Fibroblast of skin of abdomen (primary cell): ENCODE measurements at places on chromosomes 7 and 10.

GRCh38 chr7:68729371-68729770, 868.9 kb upstream of the AUTS2 start:
- no peak for DNase-seq

- DNase-seq: no peak
Measured at GRCh38 chr10:130339091-130339490, 202.9 kb downstream of the GLRX3 start.

DNA sequence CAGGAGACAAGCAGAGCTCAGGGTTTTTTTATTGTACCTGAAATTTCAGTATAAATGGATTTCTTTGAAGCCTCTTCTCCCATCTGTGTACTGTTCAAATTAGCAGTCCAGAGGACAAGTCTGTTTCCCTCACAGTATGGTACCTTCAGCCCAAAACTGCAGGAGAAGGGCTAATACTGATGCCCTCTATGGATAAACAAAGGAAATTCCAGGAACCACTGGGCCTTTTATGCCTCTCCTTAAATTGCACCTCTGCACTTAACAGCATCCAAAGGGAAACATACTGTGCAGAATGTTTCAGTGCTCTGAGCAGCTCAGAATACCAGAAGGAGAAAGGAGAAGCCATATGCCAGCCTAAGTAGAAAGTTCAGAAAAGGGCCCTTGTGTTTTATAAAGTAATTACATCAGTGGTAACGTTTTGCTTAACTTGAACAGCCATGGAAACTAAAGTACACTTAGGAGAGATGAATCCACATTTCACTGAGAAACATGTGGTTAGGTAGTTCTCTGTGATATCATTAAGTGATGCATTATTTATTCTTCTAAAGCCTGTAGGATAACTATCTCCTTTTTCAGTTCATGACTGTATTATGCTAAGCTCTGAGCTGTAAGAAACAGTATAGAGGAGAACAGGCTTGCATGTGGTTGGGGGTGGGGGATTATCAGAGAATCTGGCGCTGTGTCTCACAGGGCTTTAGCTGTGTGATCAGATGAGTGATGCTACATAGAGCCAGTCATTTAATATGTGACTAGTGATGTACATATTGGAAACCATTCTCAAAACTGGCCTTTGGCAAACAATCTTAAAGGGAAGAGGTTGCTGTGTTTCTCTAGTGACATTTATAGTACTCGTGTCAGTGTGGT, 111.3 kb downstream of the POU6F2 start:
- DNase-seq: no peak

- DNase-seq: no peak
Measured at GRCh38 chr7:123811056-123811455, 33.9 kb upstream of the HYAL4 start.

- DNase-seq: peak; percentile 89
Measured at GRCh38 chr7:55110993-55111361, 92.2 kb downstream of the EGFR start.

- no peak for DNase-seq
Measured at GRCh38 chr7:1672851-1673486, 2.9 kb downstream of the ELFN1 start.

- no peak for DNase-seq
Measured at GRCh38 chr7:50342616-50343114, 38.1 kb downstream of the IKZF1 start.

DNA sequence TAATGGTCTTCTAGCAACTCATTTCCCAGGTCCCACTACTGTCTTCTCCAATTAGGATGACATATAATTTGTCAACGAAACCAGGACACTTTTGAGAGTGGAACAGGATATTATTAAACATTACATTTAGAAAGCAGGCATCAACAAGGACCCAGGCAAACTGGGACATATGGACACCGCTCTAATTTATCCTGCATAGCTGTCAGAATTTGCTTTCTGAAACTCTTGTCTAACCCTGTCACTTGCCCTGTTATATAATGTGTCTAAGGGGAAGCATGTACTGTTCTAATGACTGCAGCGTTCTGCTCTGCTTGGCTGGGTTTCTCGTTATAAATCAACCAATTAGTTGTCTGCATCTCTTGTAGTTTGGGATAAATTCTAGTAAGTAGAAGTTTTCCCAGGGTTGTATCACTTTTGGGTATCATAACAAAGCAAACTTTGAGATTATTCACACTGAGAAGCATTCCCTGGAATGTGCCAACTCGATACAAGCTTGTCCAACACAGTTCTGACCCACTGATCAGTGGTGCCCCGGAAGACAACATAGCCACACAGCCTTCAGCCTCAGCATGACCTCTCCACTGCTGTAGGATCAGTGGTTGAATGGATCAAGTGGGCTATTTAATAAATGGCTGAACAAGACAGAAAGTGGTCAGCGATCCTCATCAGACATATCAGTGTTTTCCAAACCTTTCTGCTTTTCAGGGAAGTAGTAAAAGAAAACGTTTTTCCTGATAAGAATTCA, 228.1 kb downstream of the KIF20B start:
- no peak for DNase-seq

GRCh38 chr7:66304536-66304935, 99.4 kb downstream of the TPST1 start:
- peak; percentile 24 for DNase-seq

DNA sequence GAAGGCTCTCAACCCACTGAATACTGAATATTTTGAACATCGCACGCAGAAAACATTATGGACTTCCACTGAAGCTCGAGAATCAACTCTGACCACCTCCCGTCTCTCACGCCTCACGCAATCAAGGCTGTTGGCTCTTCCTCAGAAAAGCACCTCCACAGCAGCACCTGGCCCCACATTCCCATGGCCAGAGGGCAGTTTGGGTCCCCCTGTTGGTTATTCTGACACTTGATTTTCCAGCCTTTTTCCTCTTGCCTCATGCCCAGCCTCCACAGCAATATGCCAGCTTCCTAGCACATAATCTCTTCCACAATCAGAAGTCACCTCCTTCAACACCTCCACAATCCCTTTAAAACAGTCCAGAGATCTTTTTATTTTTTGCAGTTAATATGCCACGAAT, 55.9 kb downstream of the SVOPL start:
- no peak for DNase-seq

DNA sequence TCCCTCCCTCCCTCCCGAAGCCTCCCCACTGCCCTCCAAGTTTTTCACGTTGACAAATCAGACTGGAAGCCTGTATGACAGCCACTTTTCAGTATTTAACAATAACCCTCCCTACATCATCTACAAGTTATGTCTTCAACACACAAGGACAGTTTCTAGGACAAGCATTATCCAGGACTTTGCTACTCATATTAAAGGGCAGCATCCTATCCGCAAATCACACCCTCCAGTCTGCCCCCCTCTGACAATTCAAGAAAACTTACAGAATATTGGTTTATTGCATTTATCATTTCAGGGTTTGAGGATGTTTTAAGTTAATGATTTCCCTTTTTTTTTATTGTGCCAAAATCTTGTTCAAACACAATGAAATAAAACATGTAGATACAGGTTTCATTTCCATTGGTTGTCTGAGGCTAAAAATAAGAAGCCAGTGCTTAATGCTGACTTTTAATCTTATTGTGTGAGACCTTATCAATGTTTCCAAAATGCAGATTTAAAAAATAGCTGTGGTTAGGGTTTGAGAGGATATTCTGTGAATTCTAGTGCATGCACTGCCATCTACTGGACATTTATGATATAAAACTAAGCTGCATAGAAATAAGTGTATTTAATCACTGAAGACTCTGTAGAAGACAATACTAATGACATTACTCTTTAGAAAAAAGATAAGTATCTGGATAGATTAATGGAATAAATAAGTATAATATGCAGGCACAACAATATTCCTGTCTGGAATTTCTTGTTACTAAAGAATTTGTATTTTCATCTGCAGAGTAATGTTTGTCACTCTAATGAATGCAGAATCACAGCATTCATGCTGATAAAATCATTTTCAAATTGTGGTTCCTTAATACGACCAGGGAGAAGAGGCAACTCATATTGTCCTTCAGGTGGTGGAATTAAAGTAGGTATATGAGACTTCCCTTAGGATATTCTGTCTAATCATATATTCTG, 64.1 kb downstream of the CAV1 start:
- DNase-seq: peak; percentile 70

DNA sequence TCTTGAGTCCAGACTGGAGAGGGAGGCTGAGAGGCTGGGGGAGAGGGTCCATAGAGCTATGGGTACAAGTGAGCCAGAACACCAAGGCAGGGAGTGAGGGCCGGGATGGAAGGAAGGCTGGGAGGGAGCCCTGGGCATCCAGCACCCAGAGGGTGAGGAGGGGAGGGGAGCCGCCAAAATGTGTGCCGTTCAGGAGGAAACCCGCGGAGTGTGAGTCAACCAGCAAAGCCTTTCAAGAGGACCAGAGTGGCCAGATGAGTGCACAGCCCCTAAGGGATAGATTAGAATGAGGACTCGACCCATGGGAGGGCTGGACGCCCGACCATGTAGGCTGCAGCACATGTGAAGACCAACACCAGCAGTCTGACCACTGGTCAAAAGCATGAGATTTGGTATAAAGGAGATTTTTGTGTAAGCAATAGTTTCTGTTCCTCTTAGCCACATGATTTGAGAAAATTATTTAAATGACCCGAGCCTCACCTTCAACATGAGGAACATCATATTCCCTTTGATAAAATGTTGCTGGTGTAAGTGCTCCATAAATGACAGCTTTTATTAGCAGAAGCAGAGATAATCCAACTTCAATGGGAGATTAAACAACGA, 179.7 kb upstream of the GRB10 start:
- no peak for DNase-seq

- no peak for DNase-seq
Measured at GRCh38 chr10:22420787-22421517, 75.7 kb downstream of the SPAG6 start.

DNA sequence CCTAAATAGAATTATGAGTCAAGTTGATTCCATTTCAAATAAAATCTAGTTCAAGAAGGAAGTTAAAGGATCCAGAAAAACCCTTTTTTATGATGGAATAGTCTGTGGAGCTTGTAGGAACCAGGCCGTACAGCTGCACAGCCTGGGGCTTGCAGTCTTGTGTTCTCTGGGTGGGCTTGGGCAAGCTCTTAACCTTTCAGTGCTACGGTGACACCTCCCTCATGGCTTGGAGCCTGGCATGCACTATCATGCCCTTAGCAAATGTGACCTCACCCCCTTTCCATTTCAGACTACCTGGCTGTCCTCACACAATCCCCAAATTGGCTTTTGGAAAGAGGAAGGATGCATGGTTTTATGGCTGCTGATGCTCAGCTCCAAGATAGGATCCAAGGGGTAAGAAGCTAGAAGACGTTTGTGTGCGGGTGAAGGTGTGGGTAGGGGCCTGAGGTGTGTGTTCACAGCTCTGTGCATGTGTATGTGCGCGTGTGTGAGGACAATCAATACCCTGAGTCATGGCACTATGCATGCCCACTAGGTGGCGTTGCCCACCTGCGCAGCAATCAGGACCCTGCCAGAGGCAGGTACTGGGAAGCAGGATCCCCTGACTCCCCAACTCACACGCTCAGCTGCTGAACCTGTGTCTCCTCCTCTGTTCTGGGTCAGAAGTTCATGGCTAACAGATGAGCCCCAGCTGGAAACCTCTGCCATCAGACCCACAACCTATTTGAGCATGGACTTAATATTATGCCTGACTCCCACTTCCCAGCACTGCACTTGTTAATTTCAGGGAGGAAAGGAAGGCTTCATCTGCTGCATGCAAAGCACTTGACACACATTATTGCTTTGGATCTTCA, 113.4 kb downstream of the PTPN20 start:
- DNase-seq: peak; percentile 18

- no peak for DNase-seq
Measured at GRCh38 chr10:127976286-127976685, 69.4 kb downstream of the PTPRE start.

DNA sequence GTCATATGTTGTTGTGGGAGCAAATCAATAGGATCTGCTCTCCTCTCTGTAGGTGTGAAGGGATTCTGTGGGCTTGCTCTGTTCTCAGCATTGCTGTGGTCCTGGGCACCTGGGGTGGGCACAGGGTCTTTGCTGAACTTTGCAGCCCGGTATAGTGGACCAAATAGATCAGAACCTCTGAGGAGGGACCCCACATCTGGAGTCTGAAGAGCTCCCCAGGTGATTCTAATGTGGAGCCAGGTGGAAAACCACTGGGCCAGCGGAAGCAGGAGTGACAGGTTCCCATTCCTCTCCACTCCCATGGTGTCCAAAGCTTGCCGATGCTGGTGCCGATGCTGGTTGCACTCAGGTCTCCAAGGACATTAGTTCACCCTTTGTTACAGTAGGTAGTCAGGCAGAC, 257.2 kb downstream of the GLRX3 start:
- no peak for DNase-seq

DNA sequence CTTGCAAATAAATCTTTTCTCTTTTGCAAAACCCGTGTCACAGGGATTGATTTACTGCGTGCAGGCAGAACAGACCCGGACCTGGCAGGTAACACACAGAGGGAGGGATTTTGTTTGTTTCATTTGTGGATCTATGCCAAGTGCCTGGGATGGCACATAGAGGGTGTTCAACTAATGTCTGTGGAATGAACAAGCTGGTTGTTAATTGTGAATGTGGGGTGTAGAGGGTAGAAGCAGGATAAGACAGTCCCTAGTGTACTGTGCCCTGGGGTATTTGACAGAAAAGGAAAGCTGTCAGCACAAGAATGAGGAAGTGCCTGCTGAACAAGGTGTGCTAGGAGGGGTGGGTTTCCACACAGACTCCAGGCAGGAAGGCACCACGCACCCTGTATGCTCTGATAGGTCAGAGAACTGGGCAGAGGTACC, 331.8 kb downstream of the CALN1 start:
- no peak for DNase-seq

DNA sequence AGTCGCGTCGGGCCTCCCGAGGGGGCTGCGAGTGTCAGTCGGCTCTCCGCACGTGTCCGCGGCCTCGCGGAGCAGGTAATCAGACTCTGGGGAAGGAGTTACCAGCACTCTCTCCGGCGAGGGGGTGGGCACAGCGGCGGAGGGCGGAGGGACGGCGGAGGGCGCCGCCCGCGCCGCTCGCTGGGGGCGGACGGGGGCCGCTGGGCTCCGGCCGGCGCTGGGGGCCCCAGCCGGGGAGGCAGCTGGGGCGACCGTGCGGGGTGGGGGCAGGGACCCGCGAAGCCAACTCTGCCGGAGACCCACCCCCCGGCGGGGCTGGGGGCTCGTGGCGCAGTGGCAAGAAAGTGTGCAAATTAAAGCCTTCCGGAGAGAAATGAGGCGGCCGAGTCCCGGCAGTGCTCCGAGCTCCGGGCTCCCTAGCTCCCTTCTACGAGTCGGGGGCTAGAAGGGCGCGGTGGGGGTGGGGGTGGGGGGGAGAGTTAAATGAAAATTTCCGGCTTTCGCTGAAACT, at the start of gene CDK6:
CDK6 (minus strand) TSS at position 85 of the 511 bp plus-strand sequence. CDS start 3,250 bp downstream, outside the sequence.
- DNase-seq: peak; percentile 72

DNA sequence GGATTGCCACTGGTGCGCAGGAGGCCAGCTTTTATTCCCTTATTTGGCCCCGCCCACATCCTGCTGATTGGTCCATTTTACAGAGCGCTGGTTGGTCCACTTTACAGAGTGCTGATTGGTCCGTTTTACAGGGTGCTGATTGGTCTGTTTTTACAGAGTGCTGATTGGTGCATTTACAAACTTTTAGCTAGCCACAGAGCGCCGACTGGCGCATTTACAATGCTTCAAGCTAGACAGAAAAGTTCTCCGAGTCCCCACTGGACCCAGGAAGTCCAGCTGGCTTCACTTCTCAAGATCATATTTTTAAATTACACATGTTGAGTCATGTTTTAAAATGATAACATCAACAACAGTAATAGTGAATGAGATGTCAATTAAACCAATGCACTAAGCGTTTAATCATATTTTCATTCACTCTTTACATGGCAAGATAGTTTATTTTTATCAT, 128.3 kb downstream of the CUBN start:
- no peak for DNase-seq

- DNase-seq: peak; percentile 31
Measured at GRCh38 chr7:47720141-47720906, 138.4 kb upstream of the TNS3 start.

- DNase-seq: no peak
Measured at GRCh38 chr7:93161181-93161762, 13.1 kb upstream of the SAMD9L start.
